ENCODE measurements at places on chromosomes 1 and 21.

GRCh38 chr1:19704247-19705113 is 39.8 kb downstream of the HTR6 start:
- DNase-seq: peak; percentile 35

- DNase-seq: no peak
These were observed 59.0 kb upstream of the EFHD2 start for GRCh38 chr1:15350551-15351200.

DNA sequence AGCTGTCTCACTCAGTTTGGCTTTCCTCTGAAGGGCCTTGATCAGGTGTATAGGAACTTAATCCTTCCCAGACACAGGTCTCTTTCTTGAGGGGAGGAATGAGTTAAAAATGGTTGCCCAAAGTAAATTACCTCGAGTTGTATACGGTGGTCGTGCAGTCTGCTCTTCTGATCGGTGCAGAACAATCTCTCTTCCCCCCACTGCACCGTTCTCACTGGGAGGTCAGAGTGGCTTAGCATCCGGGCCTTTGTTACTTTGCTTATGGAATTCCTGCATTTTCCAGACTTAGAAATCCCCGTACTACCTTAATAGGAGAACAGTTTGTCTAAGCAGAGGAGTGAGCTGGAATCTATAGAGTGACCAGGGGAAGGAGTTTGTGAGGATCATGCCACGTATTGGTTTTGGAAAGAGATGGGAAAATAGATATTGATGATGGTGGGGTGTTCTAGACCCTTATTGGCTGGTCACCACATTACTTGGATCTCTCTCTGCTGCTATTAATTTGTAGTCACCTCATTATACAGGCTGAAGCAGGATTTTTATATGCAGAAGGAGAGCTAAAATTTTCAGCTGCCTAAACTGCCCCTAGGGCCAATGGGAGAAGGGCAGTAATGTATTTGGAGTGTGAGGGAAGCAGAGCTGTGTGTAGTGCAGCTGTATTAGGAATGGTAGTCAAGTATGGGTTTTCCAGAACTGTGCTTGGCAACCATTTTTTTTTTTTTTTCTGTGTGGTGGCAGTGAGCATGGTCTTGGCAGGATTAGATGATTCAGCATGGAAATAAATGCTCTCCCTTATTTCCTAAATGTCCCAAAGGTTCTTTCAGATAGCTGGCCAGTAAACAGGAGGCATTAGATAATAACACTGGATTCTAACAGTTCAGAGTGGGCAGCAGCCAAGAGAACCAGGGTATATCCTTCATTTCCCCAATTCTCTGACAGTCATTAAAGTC is 81.5 kb downstream of the NDUFS5 start:
- no peak for DNase-seq

GRCh38 chr1:12541274-12542137 is 76.5 kb downstream of the DHRS3 start:
- DNase-seq: no peak

DNA sequence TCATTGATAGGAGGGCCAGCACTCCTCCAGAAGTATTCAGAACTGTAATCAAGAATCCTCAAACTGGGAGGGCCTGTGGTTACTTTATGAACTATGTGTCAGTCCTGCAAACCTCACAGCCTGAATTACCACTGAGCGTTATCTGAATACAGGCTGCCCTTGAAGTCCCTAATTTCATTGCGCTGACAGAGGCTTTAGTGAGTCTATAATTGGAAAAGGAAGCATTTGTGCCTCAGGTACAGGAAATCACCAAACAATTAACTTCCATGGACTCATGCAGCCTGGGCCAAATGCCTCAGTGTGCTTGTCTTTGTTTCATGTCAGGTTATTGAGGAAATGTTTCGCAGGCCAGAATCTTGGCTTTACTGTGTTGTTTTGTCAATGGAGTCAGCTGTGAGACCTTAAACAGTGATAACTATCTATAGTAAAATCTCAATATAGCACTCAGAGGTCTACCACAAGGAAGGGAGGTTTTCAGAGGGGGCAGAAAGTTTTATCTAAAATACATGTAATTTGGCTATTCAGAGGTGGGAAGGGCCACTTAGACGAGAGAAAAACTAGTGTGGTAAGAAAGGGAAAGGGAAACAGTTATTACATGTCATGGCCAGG is 32.9 kb upstream of the DOCK7 start:
- DNase-seq: no peak

DNA sequence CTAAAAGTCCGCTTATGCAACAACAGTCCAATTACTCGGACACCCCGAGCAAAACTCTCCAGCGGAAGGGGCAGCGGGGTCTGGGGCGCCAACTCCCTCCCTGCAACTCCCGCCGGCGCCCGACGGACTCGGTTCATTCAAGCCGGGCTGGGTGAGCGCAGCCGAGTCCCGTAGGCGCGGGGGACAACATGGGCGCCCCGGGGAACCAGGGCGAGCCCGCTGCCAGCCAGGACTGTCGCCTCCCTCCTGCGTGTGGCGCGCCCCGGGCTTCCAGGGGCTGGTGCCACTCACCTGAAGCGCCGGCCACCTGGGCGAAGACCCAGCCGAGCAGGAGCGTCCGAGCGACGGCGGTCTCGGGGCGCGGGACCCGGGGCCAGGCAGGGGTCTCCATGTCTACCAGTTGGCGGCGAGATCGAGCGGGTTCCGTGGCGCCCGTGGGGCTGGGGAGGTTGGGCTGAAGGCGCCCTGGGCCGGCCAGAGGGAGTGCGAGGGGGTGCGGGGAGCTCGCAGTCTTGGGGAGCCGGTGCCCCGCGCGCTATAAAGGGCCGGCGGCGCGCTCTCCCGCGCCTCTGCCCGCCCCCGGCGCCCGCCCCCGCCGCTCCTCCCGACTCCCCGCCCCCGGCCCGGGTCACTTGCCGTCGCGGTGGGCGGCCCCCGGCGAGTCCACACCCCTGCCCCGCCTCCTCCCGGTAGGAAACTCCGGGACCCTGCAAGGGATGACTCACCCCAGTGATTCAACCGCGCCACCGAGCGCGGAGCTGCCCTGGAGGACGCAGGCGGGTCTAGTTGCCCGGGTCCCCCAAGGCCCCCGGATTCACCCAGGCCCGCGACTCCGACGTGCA is at the start of gene F3:
F3 (minus strand) TSS at position 514 of the 842 bp plus-strand sequence; CDS start at position 391, 123 bp downstream.
- DNase-seq: peak; percentile 30

DNA sequence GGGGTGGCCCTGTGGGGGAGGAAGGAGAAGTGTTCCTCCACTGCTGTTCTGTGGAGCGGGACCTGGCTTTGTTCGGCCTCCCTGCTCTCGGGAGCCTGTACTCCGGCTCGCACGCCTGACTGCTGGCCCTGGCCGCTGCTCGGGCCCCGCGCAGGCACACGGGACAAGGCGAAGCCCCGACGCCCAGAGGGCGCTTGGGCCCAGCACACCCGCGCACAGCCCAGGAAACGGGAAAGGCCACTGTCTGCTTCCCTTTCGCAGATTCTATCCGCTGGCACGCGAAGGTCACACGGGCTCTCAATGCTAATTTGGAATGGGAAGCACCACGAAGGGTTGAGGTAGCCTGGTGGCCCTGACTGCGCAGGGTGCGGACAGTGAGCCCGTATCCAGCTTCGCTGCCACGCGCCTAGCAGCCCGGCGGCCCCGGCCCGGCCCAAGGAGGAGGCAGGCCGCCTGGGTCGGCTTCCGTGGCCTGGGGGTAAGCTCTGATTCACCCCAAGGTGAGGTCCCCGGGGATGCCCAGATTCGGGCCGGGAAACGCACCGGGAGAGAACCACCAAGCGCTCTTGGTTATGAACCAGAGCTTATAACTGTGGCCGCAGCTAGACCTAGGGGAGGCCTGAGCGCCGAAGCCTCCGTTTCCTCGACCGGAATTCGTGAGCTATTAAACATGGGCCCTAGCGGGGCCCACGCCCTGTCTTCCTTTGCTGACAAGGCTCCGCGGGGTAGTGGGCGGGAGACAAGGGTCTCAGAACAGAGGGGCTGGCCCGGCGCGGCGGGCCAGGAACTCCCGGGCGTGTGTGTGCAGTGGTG is 19.7 kb upstream of the TBX15 start:
- DNase-seq: no peak

- DNase-seq: no peak
These were observed 111.9 kb downstream of the DENND1B start for GRCh38 chr1:197663162-197663953.

DNA sequence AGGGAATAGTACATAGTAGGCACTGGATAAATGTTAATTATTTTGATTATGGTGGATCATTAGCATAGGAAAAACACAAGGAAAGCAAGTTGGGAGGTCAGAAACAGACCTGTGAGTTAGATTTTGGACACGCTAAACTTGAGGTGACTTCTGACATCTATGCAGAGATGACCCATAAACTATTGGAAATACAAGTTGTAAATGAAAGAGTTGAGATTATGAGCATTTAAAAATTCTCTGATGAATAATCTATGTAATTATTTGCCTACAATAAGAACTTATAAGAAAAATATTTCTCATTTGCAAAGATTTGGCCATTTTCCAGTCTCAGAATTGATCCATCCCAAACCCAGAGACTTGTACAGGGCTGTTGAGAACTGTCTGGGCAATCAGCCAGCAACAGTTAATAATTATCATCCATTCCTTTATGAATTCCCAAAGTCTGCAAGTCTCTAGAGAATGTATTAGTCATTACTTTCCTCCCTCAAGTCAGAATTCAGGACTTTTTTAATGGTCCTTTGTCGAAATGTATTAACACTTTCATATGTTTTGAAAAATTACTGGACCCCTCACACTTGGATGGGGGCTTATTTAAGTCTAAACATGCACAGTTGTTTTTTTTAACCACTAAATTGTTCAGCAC is 19.4 kb upstream of the SLAMF6 start:
- DNase-seq: no peak

GRCh38 chr21:17370916-17371315 is 141.9 kb upstream of the CXADR start:
- no peak for DNase-seq

GRCh38 chr1:200366577-200367253 is 43.1 kb downstream of the ZNF281 start:
- DNase-seq: no peak

DNA sequence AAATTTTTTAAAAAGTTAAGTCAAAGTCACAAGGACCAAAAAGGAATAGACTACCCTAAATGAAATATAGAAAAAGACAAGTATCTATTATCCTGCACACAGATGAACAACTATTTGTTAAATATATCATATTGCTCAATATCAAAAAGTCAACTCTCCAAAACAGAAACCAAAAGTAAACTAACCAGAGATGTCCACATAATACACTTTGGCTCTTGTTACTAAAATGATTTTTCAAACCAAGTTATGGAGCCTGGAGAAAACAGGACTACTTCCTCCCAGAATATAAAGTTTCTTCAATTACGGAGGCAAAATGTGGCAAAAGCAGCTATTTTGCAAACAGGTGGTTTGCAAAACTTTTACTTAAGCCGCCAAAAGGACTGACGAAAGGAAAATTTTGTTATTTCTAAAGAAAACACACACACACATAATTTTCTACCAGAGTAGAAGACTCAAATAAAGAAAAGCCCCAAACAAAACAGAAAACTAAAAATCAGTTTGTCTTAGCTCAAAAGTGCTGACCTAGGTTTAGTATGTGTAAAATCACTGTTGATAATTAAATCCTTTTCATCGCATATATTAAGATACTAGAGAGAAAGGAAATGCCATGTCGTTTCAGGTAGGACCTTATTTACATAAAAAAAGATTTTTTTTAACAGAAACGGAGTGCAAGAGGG is 1.1 kb downstream of the DPYD start:
- DNase-seq: no peak

DNA sequence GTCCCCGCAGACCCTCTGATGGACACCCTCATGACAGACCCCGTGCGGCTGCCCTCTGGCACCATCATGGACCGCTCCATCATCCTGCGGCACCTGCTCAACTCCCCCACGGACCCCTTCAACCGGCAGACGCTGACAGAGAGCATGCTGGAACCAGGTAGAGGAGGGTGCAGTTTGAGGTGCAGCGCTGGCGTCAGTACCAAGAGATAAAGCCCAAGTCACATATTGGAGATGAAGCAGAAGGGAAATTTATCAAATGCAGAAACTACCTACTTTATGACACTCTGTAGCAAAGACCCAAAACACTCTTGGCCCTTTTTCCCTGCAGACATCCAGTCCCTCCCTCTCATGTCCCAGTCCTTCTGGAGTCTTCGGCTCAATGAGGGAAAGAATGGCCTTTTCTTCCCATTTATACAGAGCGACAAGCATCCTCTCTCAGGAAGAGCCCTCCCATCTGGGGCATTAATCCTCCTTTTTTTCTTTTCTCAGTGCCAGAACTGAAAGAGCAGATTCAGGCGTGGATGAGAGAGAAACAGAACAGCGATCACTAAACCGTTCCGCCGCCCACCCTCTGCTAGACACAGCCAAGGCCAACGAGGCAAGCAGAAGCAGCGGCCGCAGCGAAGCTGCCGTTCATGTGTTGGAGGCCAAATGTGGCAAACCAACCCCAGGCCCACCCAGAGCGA is 30.8 kb upstream of the KIF1B start:
- no peak for DNase-seq

- DNase-seq: no peak
These were observed 14.1 kb downstream of the SLC19A1 start for GRCh38 chr21:45528028-45528705.

DNA sequence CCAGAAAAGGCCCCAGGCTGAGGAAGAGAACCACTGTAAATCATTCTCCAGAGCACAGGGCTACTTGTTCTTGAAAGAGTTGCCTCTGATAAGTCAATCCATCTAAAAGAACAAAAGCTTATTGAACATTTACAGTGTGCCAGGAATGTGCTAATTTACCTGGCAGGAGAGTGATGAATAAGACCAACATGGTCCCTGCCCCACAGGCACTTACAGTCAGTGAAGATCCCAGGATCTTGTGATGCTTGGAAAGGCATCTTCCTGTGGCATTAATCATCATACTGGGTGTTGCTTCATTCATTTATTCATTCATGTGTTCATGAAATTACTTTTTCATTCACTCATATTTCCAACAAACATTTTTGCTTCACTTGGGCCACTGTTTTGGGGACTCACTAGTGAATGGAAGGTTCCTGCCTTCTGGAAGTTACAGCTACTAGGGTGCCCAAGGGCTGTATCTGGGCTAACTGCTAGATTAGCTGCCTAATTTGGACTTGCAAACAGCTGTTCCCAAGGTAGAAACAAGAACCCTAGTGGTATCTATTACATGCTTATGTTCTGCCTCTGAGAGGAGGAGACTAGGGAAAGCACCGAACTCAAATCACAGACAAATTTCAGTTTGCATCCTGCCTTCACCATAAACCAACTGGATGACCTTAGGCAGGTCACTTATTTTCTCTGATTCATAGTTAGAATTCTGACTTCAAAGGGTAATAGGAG is 133.5 kb downstream of the CLIC6 start:
- DNase-seq: no peak

DNA sequence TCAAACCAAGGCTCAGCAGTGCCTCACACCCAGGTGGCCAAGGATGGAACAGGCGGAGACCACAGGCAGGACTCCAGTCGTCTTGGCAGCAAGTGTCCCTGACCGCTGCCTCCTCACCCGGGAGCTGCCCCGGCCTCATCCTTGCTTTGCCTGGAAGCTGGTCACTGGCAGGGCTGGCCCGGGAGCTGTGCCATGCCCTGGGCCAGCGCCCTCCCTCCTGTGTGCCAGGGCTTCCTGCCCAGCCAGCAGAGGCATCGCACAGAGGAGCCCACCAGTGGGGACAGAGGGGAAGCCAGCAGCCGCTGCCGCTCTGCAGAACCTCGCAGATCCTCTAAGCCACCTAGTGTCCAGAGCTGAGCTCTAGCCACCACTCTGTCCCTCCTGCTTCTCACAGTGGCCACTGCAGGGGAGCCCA is 7.8 kb downstream of the CASZ1 start:
- DNase-seq: no peak

- no peak for DNase-seq
These were observed 8.7 kb downstream of the PGM1 start for GRCh38 chr1:63601912-63602311.

Measured in stimulated activated CD8-positive, alpha-beta memory T cell treated with anti-CD3 and anti-CD28 coated beads, Interleukin-12 subunit alpha, Interleukin-12 subunit beta, amount 100 ng/mL, for 1 hour (primary cell).